GM13977 (cell line): ENCODE measurements at places on chromosomes 11 and 22.

DNA sequence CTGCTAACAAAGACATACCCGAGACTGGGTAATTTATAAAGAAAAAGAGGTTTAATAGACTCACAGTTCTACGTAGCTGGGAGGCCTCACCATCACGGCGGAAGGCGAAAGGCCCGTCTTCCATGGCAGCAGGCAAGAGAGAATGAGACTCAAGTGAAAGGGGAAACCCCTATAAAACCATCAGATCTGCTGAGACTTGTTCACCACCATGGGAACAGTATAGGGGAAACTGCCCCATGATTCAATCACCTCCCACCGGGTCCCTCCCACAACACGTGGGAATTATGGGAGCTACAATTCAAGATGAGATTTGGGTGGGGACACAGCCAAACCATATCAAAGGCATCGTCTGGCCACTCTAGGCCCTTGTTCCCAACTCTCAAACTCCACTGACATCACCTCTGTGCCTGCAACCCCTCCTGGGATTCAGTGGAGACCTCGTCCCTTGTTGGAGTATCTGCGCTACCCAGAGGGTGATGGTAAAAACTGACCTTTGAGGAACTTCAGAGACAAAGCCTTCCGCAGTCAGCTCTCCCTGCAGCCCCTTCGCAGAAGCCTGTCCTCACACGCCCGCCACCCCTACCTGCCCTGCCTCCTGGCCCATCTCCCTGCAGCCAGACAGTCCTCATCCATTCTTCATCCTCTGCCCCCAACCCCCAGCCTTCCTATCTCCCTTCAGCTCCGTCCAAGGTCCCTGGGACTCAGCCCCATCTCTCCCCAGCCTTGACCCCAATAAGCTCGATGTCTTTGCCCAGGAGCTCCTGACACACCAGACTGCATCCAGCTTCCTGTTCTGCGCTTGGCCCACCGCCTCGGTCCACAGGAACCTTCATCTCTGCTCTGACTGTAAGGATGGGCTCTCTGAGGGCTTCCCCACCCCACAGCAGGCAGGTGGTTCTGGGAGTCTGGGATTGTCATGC lies 15.8 kb downstream of the CCND1 start:
- no peak for DNase-seq

DNA sequence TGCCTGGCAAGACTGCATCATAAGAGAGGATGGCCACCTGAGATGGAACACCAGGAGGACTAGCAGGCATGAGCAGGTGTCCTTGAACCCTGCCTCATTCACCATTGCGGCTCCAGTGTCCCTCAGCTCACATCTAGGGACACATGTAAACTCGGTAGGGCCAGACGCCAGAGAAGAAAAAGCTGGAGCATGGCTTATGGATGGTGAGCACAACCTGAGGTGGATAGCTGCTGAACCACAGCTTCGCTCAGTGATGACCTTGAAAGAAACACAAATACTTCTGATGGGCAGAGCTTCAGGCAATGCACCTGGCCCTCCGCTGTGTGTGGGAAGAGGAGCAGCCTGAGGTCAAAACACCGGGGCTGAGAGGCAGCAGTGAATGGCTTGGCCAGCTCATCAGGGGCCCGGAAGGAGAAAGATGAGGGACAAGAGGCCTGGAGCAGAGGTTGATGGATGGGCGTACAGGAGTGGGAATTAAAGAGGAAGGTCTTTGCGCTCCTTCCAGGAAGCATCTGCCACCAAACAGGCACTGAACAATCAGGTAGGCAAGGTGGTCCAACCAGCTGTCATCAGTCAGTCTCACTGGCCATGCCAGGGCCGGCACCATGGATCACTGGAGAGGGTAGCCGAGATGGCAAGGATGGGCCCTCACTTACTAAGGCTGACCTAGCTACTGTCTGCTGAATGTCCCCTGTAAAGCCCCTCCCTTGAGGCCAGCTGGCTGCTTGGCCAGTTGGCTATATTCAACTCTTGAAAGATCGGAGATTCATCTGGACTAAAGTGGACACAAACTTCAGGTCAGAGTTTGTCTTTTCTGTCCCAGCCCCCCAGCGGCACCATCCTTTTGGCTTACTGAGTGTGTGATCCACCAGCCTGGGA lies 89.7 kb downstream of the MYEOV start:
- DNase-seq: no peak

- no peak for DNase-seq
Observed at GRCh38 chr22:25747245-25747944, 5.4 kb downstream of the MYO18B start.

GRCh38 chr22:27443306-27443705 lies 358.2 kb downstream of the MN1 start:
- no peak for DNase-seq

DNA sequence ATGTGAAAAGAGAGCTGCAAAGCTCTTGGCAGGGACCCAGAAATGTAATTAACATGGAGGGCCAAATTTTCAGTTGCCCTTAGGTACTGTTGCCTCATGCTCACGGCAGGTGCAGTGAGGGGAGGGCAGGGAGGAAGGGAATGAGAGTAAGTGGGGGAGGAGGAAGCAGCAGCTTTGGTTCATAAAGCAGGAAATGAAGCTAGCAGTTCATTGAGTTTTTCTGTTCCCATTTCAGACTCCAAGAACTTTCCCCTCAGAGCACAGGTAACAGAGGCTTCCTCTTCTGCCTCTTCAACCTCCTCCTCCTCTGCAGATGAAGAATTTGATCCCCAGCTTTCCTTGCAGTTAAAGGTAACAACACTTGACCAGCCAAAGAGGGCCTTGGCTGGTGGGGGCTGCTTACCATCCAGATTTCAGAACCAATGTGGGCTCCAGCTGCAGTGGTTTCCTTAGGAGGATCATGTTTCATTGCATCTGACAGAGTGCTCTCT lies 57.9 kb upstream of the PARVA start:
- no peak for DNase-seq

- no peak for DNase-seq
Observed at GRCh38 chr11:112842151-112842550, 119.1 kb upstream of the NCAM1 start.

DNA sequence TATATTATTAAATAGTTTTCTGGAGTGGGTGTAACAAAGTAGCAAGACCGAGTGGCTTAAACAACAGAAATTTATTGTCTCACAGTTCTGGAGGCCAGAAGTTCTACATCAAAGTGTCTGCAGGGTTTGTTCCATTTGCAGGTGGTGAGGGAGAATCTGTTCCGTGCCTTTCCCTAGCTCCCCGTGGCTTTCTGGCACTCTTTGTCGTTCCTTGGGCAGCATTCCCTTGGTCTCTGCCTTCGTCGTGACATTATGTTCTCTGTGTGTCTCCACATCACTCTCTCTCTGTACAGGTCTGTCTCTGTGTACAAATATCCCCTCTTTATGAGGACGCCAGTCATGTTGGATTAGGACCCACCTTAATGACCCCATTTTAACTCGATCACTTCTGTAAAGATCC lies 38.2 kb downstream of the LDLRAD3 start:
- DNase-seq: no peak

- DNase-seq: no peak
Observed at GRCh38 chr11:14784230-14784629, 107.8 kb downstream of the CYP2R1 start.

- no peak for DNase-seq
Observed at GRCh38 chr22:41226723-41227655, 13.7 kb downstream of the CHADL start.

DNA sequence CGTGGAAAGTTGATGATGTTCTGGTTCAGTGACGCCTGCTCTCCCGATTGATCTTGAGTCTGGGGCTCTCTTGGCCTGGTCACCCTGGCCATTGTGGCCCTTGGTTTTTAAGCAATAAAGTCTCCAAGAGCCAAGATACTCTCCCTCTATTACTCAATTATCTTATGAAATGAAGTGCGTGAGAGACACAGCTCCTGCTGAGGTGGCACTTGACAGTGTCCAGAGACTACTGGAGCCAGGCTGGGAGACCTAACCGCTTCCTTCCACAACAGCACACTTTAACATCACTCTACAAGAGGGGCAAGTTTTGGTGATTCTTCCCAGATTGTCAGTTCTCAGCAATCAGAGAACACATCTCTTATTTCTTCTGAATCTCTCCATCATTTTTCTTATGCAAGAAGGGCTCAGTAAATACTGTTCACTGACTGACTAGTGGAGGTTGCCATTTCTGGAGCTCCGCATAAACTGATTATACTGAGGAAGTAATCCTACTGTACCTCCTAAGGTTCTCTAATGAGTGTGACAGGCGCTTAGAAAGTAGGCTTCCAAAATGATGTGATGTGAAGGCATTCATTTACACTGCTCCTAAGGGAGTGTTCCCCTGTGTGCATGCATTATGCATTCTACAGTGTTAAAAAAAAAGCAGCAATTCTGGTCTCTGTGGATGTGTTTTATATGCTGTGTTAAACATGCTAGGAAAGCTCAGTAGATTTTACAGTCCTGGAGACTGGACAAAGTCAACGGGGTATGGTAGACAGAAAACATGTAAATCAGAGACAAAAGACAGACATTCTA lies 968.0 kb downstream of the OPCML start:
- no peak for DNase-seq
